ENCODE measurements at places on chromosomes 6 and 20.

- peak; percentile 1 for DNase-seq
Observed at GRCh38 chr6:94956910-94957309, 620.4 kb upstream of the MANEA start.

DNA sequence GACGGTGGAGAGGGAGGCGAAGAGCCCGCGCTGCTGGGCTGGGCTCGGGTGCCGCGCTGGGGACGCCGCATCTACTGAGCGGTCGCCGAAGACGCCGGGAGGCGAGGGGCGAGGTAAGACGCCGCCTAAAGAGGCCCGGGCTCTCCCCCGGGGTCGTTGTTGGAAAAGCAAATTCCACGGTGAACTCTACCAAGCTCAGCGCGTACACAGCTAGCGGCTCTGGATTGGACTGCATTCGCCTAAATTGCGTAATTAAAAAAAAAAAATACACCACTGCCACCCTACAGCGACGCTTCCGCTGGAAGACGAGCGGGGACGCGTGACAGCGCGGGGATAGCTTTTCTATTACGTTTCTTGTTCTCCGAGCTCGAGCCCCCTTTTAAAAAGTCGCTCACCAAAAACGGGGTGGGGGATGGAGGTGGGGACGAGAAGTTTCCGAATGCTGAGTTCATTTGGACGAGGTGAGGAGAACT lies 92.0 kb upstream of the PRDM1 start:
- DNase-seq = peak; percentile 67

DNA sequence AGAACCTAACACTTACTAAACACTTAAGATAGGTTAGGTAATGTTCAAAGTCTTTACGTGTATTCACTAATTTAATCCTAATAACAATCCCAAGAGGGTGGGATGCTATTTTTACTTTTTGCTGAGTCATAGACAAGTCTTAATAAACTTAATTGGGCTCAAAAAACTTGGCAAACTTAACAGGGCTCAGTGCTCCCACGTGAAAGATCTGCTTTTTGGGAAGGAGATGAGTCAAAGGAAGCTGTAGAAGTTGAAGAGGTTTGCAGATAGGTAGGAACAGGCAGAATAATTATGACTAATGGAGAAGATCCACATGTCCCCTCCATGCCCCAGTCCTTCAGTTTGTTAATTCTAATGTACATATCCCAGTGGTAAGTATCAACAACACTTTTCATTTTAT lies 44.5 kb upstream of the STMND1 start:
- no peak for DNase-seq

- no peak for DNase-seq
Observed at GRCh38 chr20:38501858-38502436, 29.3 kb downstream of the RALGAPB start.

DNA sequence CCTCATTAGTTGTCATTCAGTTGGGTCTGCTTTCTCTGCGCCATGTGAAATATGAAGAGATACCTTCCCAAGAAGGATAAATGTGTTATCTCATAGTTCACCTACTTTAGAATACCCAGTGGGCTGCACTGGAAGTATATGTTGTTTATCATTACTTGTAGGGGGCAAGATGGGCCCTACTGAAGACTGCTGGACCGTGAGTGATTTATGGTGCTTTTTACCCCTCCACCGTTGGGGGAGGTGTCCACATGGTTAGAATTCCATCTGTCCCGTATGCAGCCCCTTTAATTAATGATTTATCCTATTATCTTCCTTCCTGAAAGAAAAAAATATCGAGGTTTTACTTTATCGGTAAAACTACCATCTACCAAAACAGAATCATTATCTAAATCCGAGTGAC lies 97.0 kb downstream of the TSHZ2 start:
- no peak for DNase-seq

- no peak for DNase-seq
Observed at GRCh38 chr6:89887452-89888137, 6.7 kb upstream of the GJA10 start.

DNA sequence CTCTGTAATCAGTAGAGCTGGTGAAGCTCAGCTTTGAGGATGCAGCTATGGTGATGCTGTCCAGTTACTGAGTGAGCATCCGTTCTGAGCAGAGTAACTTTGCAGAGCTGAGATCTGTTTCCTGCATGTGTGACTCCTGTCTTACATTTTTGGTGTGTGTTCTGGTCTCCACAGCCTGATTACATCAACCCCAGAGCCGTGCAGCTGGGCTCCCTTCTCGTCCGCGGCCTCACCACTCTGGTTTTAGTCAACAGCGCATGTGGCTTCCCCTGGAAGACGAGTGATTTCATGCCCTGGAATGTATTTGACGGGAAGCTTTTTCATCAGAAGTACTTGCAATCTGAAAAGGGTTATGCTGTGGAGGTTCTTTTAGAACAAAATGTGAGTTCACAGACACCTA lies 81.6 kb downstream of the FAM120B start:
- DNase-seq = no peak

GRCh38 chr6:150333585-150333941 lies 35.2 kb upstream of the IYD start:
- DNase-seq = no peak

Measured in hematopoietic multipotent progenitor cell treated with erythropoietin and hydrocortisone succinate and interleukin-3 and kit ligand, for 4 days (in vitro differentiated cells).